Posterior vena cava (tissue), 2 donors: ENCODE measurements at places on chromosomes 3 and 15.

GRCh38 chr15:80599359-80599758 lies 95.8 kb upstream of the ABHD17C start:
- no peak for DNase-seq

DNA sequence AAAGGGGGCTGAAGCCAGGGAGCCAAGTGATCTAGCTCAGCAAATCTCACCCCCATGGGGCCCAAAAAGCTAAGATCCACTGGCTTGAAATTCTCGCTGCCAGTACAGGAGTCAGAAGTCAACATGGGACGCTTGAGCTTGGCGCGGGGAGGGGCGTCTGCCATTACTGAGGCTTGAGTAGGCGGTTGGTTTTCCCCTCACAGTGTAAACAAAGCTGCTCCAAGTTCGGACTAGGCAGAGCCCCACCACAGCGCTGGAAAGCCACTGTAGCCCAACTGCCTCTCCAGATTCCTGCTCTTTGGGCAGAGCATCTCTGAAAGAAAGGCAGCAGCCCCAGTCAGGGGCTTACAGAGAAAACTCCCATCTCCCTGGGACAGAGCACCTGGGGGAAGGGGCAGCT lies 8.1 kb upstream of the SLC25A36 start:
- no peak for DNase-seq

DNA sequence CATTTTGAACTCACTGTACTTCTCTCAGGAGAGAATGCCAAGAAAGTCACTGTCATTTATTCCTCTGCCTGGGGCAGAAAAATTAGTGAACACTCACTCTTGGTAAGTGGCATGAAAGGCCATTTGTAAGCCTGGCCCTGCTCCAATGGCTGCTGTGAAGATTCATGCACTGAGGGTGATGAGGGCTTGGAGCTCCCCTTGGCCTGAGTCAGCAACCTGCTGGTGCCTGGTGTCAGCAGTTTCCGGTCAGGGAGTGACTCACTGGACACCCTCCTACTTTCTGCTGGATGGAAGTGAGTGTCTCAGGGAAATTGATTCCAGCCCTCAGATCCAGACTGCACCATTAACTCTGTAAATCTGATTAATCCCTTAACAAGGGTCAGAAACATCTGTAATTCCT lies 37.6 kb downstream of the TRA2B start:
- no peak for DNase-seq

DNA sequence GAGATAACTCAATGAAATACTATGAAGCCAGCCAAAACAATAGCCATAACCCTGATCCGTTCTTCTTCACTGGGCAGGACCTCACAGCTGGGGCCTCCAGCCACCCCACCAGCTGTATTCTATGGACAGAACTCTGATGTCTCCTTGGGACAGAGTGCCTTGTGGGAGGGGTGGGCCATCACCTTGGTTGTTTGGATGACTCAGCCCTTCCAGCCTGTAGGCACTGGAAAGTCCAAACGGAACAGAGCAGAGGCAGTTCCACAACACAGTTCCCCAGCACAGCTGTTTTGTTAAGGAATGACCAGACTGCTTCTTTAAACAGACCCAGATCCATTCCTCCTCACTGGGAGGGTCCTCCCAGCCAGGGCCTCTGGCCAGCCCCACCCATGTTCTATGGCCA lies 31.9 kb upstream of the ZBED2 start:
- DNase-seq: no peak

DNA sequence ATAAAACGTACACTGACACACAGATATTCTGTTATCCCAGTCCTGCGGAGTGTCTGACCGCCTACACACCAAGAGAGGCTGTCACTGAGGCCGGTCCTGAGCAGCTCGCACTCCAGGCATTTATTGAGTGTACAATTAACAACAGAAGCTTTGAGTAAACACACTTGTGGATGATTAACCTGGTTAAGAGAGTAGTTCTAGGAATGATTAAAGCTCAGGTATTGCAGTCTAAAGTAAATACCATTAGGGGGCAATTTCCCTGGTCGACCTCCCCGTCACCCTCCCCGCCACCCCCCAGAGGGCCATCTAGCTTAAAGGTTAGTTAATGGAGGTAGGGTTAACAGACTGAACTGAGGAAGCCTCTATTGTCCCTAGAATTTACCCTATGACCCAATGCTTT lies 1278.5 kb downstream of the NSUN3 start:
- no peak for DNase-seq

GRCh38 chr3:4773583-4773982 lies 205.7 kb upstream of the BHLHE40 start:
- no peak for DNase-seq

- DNase-seq: peak; percentile 83
These were observed 75.7 kb upstream of the SLC4A7 start for GRCh38 chr3:27559835-27560234.

GRCh38 chr15:69224383-69224782 lies 63.9 kb downstream of the GLCE start:
- no peak for DNase-seq

- no peak for DNase-seq
These were observed 1.4 kb downstream of the TMC3 start for GRCh38 chr15:81372575-81372974.

- DNase-seq: no peak
These were observed 80.5 kb upstream of the SLC24A5 start for GRCh38 chr15:48040166-48040817.

GRCh38 chr3:46052531-46052930 lies 25.2 kb upstream of the XCR1 start:
- no peak for DNase-seq

- DNase-seq: no peak
These were observed 246.0 kb downstream of the EPHA3 start for GRCh38 chr3:89353465-89353864.

GRCh38 chr3:29764041-29764440 lies 483.2 kb downstream of the RBMS3 start:
- no peak for DNase-seq

GRCh38 chr3:39125841-39126500 lies 18.5 kb downstream of the TTC21A start:
- peak; percentile 40 for DNase-seq

DNA sequence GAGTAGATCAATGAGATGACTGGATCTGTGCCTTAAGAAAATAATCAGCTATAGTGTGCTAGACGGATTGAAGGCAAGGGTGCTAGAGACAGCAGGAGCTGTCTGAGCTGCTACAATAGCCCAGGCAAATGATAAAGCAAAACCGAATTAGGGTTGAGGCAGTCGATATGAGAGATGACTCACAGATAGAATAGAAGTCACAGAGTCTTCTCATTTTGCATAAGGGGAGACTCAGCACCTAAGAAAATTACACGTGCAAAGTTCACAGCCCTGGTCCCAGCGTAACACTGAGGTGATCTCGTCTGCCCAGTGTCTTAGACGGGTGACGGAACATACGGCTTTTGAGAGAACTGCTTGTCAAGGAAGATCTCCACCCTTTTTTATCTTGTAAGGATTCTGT lies 11.6 kb downstream of the LPP start:
- DNase-seq: no peak

- DNase-seq: peak; percentile 5
These were observed 21.5 kb downstream of the MRPS25 start for GRCh38 chr3:15043408-15044171.

- DNase-seq: no peak
These were observed 799.9 kb downstream of the AGBL1 start for GRCh38 chr15:86879250-86880229.
